Stimulated activated CD8-positive, alpha-beta memory T cell treated with anti-CD3 and anti-CD28 coated beads, Interleukin-2, amount 100 ng/mL, for 1 hour (primary cell): ENCODE measurements at places on chromosomes 1 and 21.

DNA sequence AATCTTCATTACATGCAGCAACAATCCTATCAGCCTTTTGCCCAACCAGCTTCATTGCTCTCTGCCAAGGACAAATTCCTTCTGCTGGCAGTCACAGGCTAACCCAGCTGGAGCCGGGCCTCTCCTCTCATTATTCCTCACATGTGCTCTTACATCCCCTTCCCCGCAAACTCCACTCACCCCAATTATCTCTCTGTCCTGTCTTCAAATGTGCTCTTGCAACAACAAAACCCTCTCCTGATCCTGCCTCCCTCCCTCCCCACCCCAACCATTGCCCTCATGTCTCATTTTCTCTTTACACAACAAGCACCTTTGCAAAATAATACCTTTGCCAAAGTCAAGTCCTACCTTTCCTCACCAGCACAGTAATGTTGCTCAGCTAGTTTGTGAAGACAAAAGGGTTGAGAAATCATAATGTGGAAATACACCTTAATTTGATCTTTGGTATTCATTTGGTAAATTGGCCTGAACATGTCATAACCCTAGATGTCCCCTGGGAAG is 36.0 kb upstream of the DHCR24 start:
- no peak for DNase-seq

GRCh38 chr1:88169939-88170338 is 514.1 kb upstream of the PKN2 start:
- no peak for DNase-seq

GRCh38 chr1:180239145-180240096 is 9.4 kb downstream of the LHX4 start:
- no peak for DNase-seq

GRCh38 chr1:181789395-181789794 is 272.1 kb downstream of the ZNF648 start:
- no peak for DNase-seq

GRCh38 chr1:231390071-231390470 is 32.0 kb downstream of the EGLN1 start:
- DNase-seq: no peak

GRCh38 chr1:168689726-168690602 is 39.0 kb downstream of the DPT start:
- DNase-seq: no peak

GRCh38 chr1:65341381-65341780 is 32.0 kb downstream of the DNAJC6 start:
- DNase-seq: no peak

DNA sequence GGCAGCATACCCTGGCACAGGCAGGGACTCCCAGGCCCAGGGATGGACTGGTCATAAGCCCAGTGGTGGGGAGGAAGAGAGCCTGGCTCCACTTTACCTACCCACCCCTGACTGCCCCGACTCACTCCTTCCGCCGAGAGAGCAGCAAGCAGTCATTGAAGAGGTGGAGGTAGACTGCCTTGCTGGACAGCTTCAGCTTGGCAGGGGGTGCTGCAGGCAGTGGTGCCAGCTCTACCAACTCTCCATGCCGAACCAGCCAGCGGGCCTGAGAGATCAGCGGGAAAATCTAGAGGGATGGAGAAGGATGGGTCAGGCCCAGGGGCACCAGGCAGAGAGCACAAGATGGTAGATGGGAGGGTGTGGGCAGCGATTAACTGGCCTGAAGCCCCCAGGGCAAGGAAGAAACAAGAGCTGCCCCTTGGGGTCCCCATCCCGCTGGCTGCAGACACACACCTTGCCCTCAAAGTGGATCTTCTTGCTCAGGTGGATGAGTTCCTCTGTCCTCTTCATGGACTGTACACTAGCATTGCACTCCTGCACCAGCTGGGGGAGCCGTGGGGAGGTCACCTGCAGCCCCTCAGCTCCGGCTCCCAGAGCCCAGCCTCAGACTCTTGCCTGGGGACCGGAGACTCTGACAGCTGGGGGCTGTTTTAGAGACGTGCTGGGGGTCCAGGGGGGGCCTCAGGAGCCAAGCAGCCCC is 7.7 kb downstream of the ARHGEF19 start:
- peak; percentile 34 for DNase-seq

DNA sequence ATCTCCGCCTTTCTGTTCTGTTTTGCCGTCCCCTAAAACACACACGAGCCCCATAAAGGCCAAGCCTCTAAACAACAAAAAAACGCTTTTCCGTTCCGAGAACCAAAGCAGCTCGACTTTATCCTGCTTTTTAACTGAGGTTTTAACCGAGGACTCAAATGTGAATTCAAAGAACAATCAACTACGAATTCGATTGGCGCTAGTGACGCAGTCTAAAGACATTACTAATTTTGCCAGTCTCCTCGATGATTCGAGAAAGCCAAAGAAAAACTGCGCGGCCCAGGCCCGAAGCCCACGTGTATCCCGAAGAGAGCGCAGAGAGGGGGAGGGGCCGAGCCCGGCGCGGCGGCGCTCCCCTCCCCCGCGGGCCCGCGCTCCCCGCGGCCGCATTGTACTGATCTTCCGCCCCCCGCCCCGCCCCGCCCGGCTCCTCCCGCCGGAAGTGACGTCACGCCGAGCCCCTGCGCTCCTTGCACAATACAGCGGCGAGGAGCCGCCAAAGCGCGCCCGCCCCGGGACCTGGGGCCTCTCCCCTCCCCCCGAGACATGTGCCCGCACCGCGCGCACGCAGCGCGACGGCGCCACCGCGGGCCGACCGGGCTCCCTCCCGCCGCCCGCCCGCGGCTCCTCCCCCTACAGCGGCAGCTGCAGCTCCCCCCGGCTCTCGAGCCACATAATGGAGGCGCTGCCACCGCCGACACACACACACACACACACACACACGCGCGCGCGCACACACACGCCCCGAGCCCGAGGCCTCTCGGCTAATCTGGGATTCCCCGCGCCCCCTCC is 1.4 kb downstream of the HNRNPU start:
- peak; percentile 97 for DNase-seq

- no peak for DNase-seq
Measured at GRCh38 chr1:213268221-213268620, 217.2 kb downstream of the RPS6KC1 start.

GRCh38 chr1:44043176-44044070 is 12.2 kb upstream of the SLC6A9 start:
- no peak for DNase-seq

DNA sequence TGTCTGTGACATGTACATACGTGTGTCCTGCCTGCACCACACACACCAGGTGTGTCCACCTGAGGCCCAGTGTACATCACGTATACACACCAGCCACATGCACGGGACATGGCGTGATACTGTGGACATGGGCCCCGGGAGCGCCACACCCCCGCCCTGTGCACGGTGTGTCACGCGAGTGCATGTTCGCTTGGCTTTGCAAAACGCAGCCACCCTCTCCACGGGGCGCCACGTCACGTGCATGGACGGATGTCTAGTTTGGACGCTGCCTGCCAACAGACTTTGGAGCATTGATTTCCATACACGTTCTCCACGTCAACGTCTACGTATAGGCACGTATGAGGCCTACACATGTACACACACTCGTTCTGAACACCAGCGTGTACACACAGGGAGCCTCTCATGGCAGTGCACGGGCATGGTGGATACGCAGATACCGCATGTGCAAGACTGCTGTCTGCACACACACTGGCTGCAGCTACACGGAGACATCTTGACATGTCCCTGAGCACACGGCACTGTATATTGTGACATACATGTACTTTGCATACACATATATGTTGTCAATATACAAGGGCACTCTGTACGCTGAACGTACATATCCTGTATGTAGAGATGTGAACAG is 2.7 kb downstream of the TMEM240 start:
- no peak for DNase-seq

- no peak for DNase-seq
Measured at GRCh38 chr1:232921381-232921780, 29.0 kb upstream of the NTPCR start.

DNA sequence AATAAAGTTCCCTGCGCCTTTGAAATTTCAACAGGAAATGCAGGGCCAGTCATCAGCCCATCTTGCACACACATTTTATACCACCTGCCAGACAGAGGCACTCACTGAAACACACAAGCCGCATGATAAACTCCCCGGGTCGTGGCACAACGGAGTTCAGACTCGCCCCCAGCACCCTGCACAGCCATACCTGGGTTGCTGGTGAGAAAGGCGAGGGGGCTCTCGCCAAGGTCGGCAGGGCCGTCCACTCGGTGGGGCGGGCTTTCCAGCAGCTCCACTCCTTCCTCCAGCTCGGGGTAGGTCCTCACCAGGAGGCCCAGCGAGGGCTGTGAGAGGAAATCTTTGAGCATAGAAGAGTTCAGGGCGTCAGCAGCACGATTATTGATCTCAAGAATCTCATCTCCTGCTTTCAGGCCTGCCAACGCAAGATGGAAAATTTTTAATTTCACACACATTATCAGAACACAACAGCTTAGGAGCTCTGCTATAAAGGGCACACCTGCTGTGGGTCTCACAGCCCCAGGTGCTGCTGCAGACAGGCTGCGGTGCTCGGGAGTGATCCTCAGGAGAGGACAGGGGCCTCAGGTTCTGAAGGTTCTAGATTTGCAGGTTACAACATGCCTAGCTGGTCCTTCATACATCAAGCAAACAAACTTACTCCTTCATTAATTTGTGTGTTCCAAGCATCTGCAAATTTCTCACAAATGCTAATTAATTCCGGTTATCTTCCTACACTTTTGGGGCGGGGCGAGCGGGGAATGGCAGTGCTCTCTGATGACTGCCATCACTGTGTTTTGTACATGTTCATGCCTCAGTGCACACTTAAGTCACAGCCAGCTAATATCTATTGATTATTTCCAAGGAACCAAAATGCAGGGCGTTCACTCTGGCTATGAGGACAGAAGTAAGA is 144.2 kb upstream of the KRTAP19-8 start:
- peak; percentile 35 for DNase-seq

DNA sequence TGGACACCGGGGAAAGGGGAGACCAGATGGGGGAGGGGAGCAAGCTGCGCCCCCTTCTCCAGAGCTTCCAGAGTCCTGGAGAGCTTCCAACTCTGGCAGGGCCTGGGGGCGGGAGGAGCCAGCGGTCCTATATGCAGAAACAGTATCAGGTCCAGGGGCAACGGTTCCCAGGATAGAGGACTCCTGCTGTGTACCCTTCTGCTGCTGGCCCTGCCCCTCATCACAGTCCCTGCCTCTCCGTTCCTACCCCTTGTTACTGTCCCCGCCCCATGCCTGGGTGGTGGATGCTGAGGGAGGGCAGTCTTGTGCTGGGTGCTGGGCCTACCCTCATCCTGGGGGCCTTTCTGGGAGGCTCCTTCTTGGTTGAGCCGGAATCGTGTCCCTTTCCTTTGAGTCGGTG is 19.2 kb upstream of the PEX10 start:
- no peak for DNase-seq

GRCh38 chr1:90850181-90850897 is 133.2 kb upstream of the BARHL2 start:
- DNase-seq: no peak

- no peak for DNase-seq
Measured at GRCh38 chr21:28832013-28832714, 160.5 kb downstream of the LTN1 start.

- DNase-seq: no peak
Measured at GRCh38 chr1:174157157-174157806, 2.0 kb upstream of the RABGAP1L start.

GRCh38 chr1:61056196-61056572 is 26.2 kb upstream of the NFIA start:
- no peak for DNase-seq

- DNase-seq: no peak
Measured at GRCh38 chr1:228270032-228270431, 62.2 kb downstream of the OBSCN start.

DNA sequence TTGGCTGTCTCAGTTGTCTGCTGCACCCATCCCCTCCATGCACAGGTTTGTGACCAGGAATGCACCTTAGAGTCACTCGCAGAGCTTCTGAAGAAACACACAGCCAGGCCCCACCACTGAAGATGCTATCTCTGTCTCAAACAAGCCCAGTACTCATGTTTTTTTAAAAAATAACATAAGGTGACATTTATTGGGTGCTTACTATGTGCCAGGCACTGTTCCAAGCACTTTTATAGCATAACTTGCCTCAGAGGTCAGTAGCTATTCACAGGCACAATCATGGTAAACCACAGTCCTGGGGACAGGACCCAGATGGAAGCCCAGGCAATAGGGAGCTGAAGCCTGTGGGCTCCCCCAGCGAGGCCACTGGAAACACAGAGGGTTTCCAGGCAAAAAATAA is 8.8 kb upstream of the ATP13A2 start:
- no peak for DNase-seq

DNA sequence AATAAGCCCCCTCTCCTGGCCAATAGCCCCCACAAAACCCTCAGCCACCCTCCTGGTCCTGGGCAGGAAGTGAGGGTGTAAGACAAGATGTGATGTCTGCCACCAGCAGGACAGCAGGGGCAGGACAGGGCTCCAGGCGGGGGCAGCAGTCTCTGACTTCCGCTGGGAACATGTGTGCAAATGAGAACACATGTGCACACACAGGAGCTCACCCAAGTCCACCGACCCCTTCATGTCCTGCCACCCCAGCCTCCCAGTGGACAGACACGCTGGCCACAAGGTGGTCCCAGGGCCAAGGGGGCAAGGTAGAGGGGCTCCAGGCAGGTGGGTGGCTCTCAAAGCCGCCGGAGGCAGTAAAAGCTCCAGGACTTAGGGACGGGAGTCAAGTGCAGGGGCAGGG is 60.1 kb downstream of the KCNAB2 start:
- no peak for DNase-seq

DNA sequence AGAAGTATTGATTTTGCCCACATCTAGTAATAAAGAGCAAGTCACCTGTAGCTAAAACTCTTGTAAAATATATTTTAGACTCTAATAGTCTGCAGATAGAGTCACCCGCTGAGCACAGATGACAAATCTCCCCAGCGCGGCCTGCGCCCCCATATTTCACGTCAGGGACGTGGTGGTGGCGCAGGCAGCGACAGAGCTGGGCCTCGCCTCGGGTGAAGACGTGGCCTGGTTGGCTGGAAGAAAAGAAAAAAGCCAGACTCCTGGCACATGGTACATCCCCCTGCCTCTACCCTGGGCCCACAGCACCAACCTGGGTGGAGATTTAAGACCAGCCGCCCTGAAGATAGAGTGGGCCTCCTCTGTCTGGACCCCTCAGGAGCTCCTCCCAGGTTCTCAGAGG is 6.0 kb upstream of the DMBX1 start:
- DNase-seq: no peak

DNA sequence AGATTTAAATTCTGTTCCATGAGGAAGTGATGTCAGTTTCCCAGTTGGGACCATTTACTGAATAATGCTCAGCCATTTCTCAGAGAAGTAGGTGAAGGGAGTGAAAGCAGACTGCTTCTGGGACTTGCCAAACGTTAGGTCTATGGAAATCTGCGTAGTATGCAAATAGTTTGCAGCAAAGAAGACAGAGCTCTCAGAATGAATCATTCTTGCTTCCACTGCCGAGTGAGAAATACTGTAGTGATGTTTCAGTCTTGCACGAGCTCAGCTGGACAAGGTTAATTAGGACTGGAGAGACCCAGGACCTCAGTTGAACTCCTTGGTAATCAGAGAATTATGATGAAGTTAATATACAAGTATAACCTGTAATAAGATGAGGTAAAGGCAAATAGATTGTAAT is 317.7 kb upstream of the DAB1 start:
- DNase-seq: no peak

DNA sequence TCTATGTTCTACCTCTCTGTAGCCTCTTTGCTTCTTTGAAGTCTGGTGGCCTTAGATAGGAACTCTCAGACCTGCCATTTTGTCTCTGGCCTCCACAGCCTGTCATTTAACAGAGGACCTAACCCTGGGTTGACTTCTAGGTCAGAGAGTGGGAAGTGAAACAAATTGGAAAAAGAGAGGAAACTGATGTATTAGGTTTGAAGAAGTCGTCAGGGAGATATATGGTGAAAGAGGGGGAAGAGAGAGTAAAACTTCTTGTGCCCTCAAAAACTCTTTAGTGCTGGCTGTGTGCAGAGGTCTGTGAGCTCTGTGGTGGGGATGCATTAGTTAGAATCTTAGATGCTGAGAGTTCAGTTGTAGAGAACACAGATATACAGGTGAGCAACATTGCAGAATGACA is 30.2 kb upstream of the CD1D start:
- no peak for DNase-seq
